ENCODE measurements at places on chromosomes 3 and 15.

DNA sequence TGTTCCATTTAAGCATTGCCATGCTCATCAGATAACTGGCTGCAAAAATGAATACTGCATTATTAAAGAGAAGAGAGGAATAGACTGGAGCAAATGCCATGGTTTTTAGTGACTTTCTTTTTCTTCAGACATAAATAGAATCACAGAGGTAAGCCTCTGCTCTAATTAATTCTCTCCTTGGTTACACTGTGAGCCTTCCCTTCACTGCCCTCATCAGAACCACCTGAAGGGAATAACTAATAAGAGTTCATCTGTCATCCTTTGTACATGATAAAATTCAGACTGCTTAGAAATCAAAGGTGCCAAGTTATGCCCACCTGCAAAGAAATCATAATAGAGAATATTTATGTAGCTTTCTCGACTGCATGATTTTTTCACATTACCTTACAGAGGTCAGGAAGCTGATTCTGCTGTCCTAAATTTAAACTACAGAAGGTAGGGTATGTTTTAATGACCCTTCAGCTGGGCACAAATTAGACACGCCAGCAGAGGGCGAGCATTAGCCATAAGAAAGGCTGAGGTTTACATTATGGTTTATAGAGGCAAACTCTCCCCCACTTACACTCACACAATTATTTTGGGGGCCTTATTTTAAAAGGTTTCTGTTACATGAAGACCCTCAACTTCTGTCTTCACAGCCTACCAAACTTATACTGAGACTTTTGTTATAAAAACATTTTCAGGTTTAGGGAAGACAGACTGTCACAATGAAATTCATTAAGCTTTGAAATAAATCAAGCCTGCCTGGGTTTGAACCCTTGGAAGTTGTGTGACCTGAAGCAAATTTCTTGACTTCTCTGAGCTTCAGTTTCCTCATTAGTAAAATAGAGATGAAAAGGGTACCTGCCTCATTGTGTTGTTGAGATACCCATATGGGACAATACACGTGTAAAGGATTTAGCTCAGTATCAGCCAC lies 15.3 kb upstream of the UNC13C start:
- no peak for DNase-seq

- no peak for DNase-seq
Measured at GRCh38 chr3:195099951-195100785, 170.8 kb downstream of the XXYLT1 start.

DNA sequence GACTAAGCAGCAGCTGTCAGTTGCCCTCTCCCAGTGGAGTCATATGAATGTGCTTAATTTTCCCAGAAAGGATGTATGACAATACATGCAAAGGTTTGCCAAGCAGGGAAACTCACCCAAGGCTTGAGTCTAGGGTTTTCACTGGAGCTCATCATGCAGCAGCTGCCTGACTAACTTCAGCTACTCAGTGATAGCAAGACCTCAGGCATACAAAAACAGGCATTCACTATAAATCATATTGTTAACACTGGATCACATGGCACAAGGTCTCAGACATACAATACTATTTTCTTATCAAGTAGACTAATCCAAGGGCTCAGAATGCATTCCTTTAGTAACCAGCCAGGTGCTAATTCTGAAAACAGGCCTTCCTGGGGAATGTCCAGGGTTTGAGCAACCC lies 85.0 kb upstream of the STAC start:
- no peak for DNase-seq

DNA sequence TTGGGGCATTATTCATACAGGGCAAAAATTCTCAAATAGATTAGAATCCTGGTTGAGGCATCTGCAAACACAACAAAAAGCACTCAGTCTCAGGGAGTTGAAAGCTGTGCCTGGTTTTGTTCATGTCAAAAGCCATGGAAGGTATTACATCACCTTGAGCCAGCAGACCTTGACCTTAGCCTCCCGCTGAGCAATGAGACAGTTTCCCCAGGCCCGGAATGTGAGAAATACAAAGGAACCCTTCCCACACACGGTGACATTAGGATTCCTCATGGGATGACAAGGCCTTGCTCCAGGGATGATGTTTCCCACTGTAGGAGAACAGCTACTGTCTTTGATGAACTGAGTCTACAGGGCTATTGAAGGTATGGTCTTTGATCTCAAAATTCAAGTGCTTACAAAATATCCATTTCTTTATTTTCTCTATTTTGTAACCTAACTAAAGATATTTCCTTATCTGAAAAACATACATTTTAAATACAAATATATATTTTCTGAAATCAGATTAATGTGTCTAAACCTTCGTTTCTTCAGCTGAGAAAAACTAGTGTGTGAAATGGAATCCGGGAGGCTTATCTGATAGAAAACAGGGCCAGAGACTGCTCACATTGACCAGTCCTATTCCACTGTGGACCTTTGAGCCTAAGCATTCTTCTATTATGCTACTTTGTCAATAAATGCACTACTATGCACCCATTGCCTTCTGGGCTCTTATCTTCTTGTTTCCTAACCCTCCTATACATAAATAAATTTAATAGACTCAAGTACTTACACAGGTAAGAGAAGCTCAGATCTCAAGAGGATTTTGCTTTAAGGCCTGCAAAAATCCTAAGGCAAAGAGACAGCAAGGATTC lies 298.2 kb downstream of the KBTBD8 start:
- DNase-seq, result no peak

DNA sequence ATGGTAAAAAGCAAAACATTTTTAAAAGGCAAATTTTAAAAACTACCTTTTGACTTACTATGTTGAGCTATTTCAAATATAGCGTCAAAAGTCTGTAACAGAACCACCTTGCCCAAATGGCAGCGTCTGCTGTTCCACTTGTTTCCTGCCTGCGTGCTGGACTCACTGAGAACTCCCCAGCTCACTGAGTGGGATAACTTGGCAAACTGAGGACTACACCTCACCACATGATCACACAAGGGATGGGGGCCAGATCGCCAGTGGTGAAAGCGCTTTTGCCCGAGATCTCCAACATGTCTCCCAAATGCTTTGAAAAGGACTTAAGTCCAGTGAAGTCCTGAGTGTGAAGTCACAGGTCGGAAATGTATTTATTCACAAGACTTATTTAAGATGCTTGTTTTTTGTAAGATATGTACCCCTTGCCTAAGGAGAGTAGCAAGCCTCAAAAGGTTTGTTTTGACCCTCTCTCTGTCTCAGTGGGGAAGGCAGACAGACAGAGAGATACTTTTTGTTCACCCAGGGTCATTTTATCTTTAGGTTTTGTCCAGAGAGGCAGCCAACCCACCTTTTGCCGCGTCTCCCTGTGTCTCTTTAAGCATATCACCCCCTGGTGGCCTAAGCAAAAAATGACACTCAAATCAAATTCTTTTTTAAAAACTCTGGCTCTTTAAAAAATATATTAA lies 192.6 kb downstream of the PDZRN3 start:
- DNase-seq, result no peak

GRCh38 chr3:129025108-129025507 lies 24.0 kb downstream of the EFCC1 start:
- DNase-seq, result no peak

DNA sequence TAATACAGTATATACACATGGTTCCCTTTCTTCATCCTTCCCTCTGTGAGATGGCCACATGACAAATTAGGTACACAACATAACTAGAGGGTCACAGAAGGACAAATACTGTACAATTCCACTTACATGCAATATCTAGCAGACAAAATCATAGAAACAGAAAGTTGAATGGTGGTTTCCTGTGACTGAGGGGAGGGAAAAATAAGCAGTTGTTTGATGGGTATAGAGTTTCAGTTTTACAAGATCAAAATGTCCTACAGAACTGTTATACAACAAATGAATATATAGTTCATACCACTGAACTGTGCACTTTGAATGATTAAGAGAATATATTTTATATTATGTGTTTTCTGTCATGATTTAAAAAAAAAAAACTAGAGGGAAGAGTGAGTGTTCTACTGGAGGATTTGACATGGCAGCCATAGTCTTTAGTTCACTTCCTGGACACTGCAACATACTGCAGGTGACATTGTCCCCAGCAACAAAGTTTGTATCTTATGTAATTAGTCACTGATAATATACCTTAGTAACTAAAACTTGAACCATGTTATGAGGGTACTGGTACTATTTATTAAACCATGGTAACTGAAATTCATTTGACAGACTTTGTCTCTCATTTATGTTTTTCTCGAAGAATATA lies 37.2 kb downstream of the CCDC54 start:
- DNase-seq, result no peak

- no peak for DNase-seq
Measured at GRCh38 chr3:47339951-47340350, 40.9 kb upstream of the PTPN23 start.

GRCh38 chr15:66829551-66830121 lies 127.6 kb downstream of the SMAD6 start:
- DNase-seq, result no peak

DNA sequence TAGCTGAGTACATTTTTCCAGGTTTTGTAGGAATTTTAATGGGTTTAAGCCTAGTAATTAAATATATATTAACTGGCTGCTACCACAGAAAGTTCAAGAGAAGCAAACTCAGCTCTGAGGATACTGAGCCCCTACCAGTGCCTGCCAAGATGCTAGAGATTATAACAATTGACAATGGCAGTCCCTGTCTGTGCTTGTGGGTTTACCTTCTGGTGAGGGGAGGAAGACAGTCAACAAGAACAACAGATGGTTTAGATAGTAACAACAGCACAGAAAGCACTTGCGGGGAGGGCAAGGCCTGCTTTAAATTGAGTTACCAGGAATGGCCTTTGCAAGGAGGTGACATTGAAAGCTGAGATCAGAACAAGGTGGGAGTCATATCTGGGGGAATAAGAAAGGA lies 56.6 kb upstream of the ARHGEF3 start:
- no peak for DNase-seq

DNA sequence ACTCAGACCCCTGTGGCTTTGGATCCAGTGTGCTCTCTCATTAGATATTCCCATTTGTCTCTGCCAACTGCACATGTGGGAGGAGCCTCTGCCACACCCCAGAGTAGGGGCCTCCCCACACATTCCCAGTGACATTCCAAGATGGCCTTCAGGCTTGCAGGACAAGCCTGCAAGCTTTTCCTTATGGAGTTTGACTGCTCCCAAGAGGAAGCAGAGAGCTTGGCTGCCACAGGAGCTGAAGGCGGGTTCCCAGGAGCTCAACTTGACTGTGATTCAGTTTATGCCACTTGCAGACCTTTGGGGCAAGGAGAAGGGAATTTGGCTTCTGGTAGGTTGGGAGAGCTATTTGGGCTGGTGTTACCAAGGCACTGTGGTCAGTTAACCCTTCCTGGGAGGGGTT lies 22.5 kb upstream of the EPHB1 start:
- no peak for DNase-seq

GRCh38 chr3:140727886-140728285 lies 50.0 kb downstream of the TRIM42 start:
- no peak for DNase-seq

DNA sequence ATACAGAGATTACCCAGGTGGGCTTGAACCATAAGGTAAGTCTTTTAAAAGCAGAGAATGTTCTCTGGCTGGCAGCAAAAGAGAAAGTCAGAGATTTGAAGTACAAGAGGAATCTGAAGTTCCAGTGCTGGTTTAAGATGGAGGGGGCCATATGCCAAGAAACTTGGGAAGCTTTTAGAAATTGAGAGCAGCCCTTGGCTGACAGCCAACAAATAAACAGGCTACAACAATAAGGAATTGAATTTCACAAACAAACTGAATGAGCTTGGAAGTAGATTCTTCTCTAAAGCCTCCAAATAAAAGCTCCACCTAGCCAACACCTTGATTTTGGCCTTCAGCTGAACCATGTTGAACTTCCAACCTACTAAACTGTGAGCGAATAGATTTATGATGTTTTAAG lies 85.7 kb downstream of the TRIM42 start:
- no peak for DNase-seq

GRCh38 chr3:4533489-4534443 lies 40.6 kb downstream of the ITPR1 start:
- DNase-seq, result no peak

DNA sequence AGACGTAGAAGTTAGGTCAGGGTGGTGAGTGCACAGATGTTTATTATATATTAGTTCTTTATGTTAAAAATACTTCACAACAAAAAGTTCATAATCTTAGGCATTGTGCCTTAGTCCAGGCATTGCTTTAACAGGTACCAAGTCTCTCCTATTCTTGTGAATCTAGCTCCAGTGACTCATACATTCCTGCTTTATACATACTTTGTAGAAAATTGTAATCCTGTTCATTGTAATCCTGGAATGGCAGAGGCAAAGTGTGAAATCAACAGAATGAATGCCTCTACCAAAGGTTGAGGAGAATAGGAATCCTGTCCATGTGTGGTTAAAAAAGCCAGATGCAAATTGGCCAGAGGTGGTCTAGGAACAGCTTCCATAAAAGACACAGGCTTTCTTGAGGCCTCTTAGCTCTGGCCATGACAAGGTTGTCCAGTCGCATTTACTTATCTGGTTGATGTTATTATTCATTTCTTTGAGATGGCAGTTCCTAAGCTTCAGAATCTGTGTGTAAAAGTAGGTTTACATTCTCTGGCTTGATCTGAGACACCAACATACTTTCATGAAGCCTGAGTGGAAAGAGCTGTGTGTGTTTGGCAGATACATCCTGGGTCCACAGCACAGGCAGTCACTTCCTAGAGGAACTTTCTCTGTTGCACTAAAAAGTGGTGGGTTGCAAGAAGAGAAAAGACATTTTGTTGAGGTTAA lies 109.0 kb downstream of the CDIN1 start:
- no peak for DNase-seq

- no peak for DNase-seq
Measured at GRCh38 chr15:70376031-70376928, 278.6 kb upstream of the TLE3 start.

- DNase-seq, result no peak
Measured at GRCh38 chr3:121483290-121483689, 62.5 kb downstream of the POLQ start.

- DNase-seq, result no peak
Measured at GRCh38 chr3:56919797-56920195, 118.0 kb upstream of the ARHGEF3 start.

GRCh38 chr3:140092848-140093536 lies 158.0 kb downstream of the CLSTN2 start:
- DNase-seq, result no peak

DNA sequence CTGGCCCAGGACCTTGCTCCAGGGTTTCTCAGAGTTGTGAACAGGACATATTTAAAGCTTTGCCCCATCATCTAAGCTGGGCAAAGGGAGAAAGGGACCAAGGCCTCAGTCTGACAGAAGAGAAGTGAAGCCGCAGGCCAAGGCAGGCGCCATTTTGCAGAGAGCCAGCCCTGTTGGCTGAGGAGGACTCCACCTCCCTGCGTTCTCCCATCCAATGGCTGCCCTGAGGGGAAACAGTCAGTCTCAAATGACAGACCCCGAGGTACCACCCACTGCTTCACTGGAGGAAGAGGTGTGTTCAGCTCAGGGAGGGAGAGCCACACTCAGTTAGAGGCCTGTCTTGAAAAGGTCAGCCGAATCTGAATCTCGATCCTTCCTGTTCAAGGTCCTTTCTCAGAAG lies 86.1 kb downstream of the ADAMTS17 start:
- no peak for DNase-seq
